ENCODE measurements at places on chromosomes 4 and X. TPM values are rescaled to one million over a fixed set of nuclear protein-coding genes. Genes with fewer than 3 reads are reported as not detected.

- no peak for DNase-seq
These were observed 102.0 kb downstream of the ARSF start for GRCh38 chrX:3143043-3143799.

DNA sequence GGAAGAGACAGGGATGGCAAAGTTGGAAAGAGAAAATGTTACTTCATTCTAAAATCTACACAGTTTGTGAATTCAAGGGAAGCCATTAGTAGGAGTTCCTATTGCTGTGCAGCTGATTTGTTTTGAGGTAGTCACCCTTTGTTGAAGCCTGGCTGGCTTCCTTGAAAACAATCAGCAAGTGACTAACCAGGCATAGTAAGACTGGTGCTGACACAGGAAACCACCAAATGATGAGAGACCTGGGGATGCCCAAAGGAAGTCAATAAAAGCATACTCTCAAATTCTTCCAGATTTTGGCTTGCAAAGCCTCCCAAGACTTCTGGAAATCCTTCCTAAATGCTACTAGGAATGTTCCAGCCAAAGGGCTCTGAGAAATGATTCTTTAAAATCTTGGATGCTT lies 23.9 kb upstream of the PRDM8 start:
- no peak for DNase-seq

GRCh38 chr4:74487771-74488170 lies 42.8 kb downstream of the AREG start:
- DNase-seq = no peak

DNA sequence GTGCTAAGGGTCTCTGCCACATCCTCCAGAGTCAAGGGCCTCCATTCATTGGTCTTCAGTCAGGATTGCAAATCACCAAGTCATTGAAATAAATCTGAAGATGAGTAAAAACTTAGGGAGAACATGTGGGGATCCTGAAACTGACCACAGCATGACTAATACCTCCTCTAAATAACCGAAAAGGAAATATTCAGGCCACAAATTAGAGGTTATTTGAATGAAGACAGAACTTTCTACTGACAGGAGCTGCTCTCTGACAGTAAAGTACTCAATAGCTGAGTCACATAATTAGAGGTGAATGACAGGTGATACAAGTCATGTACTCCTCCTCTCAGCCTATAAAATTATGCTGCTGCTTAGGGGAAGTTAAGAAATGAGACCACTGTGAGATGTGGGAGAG lies 240.2 kb upstream of the F9 start:
- no peak for DNase-seq

- no peak for DNase-seq
These were observed 171.2 kb downstream of the PPP3CA start for GRCh38 chr4:101175896-101176676.

DNA sequence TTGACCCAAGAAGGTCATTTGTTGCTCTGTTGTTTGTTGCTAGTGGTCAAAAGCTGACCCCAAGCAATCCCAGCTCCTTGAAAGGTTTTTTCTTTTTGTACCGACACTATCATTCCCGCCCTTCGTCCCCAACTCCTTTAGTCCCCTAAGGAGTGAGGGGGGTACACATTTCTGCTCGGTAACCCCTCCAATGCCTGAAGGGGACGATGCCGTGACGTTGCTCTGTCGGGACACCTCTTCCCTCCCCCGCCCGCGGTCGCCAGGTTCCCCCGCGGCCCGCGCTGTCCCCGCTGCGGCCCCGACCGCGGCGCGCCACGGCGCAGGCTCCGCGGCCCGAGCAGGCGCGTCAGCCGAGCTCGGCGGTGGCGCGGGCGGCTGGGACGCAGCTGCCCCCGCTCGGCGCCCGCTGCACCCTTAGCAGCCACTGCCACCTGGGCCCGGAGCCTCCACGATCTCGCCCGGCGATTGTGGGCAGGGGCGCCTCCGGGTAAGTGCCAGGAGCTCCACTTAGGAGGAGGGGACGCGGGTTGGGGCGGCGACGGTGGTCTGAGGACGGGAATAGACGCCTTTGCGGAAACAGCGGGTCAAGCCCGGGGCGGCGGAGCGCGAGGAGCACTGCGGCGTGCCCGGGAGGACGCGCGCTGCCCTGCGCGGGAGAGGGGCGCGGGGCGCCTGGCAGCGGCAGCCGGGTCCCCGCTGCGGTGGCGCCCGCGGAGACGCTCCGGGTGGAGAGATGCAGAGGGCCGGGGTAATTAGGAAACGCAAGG lies at the start of gene GLRB:
GLRB (plus strand) TSS at position 340 of the 767 bp plus-strand sequence. CDS start 1,875 bp downstream, outside the sequence.
- no peak for DNase-seq

DNA sequence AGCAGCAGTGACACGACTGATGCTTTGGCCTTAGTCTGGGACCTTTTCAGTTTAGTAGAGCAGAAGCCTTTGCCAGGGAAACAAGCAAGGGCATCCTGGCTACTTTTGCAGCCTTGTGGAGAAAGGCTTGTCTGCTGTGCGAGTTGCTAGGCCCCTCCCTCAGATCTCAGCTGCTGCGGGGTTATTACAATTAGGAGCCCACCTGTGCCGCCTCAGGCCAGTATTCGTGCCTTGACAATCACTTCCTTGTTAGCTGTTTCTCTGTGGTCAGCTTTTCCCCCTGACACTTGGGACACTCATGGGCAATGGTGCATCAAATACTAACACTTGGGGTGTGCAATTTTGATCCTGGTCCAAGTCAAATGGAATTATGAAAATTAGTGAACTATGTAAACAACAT lies 67.9 kb downstream of the SH2D1A start:
- no peak for DNase-seq

- DNase-seq = no peak
These were observed 125.6 kb downstream of the CDS1 start for GRCh38 chr4:84708406-84709135.

GRCh38 chr4:154466336-154466735 lies 25.3 kb downstream of the DCHS2 start:
- no peak for DNase-seq

DNA sequence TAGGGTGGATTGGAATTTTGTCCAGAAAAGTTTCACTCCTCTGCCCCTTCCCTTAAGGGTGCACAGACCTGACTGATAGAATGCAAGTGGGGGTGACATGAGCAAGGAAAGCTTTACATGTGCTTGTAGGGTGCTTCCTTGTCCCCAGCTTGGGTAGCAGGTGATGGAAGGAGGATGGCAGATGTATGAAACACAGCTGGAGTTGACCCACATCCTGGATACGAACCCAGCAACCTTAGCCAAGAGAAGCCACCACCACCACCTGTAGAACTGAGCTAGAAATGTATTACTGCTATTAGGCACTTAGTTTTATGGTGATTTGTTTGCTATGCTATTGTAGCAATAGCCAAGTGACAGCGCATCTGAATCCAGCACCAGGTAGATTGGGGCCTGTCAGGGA lies 227.4 kb downstream of the HS3ST1 start:
- DNase-seq = no peak

DNA sequence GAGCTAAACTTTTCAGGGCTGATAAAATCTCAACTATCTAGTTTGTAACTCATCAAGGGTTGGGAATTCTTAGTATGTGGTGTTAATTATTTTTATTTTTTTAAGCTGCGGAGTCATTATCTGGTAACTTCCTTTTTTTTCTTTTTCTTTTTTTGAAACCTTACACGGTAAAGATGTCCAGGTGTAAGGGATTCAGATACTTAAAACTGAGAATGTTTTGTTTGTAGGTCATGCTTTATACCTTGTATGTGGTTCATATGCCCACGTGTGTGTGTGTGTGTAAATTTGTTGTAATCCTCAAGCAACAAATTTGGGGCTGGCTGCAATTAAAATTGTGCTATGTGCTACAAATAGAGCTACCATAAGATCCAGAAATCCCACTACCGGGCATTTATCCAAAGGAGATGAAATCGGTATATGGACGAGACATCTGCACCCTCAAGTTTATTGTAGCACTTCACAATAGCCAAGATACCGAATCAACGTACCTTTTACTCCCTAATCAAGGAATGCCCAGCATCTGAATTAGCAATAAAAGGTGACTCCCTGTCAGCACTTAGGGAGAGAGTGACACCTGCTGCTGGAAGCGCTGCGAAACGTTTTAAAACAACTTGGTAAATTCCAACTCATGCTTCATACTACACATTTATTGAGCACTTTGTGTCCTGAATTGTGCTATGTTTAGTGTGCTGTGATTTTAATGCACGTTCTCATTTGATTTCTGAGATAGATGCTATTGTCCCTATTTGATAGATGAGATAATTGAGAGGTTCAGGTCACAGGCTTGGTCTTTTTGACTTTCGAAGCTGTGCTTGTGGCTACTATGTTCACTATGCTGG lies 16.1 kb downstream of the MSMO1 start:
- DNase-seq = no peak

GRCh38 chrX:57422289-57422688 lies 135.8 kb downstream of the FAAH2 start:
- DNase-seq = no peak

DNA sequence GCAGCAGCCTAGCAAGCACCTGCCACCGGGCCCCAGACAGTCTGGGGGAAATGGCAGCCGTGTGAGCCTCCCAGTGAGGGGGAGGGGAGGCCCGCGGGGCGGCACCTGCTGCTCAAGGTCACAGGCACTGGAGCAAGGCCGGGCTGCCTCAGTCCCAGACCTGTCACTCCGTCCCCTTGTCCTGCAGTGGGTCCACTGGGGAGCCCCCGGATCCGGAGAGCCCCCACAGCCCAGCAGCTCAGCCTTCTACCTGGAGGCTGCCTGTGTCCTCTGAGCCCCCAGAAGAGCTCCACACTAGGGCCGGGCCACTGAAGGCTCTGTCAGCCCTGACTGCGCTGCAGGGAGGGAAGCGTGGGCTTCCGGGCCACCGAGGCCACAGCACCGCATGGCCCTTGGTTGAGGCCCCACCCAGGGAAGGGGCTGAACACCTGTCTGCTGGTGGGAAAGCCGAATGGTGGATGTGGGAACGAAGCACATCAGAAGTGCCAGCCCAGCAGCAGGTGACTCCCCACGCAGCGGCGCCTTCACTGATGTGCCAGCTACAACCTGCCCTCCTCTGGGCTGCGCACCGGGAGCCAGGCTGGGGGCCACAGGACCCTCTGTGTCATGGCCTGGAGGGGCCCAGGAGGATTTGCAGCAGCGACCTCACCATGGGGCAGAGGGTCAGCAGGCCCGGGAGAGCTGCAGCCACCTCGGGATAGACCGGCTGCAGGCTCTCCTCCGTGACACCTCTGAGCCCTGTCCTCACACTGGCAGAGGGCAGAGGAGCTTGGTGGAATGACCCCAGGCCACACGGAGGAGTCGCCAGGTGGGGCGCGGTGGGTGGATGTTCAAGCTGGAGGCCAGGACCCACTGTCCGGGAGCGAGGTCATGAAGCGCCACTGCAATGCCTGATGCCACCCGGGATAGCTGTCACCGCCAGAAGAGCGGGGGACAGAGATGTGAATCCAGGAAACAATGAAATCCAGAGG lies 35.0 kb upstream of the MXD4 start:
- DNase-seq = no peak

DNA sequence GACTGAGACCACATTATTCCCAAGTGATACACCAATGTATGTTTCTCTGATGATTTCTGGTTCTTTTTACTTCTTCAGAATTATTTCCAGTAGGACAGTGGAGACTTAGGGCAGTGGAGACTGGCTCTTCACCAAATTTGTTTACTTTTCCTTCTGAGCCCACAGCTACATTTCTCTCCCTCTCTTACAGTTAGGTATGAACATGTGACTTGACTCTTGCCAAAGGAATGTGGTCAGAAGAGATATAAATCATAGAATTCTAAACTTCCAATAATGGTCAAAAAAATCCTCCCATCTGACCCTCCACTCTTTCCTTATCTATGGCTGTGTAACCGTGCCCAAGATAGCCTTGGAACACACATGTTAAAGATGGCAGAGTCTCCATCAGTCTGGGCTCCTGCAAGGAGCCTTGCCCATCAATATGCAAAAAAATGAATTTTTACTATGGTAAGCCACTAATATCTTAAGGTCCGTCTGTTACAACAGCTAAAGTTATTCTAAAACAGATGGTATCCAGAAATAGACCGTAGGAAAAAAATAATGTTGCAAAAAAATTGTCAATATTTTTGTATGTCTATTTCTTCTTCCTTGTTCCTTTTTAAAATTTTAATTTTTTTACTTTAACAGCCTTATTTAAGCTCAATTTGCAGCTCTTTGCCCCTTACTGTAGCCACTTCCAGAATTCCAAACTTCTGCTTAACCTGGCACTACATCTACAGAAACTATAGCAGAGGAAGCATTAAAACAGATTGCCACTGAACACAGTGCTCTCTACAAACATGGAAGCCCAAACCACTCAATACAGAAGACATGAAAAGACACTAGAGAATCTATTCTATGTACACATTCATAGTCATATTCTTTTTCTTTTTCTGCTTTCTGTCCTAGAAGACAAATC lies 260.7 kb downstream of the COL25A1 start:
- DNase-seq = no peak

GRCh38 chr4:139777757-139778156 lies 112.1 kb downstream of the MGST2 start:
- no peak for DNase-seq

DNA sequence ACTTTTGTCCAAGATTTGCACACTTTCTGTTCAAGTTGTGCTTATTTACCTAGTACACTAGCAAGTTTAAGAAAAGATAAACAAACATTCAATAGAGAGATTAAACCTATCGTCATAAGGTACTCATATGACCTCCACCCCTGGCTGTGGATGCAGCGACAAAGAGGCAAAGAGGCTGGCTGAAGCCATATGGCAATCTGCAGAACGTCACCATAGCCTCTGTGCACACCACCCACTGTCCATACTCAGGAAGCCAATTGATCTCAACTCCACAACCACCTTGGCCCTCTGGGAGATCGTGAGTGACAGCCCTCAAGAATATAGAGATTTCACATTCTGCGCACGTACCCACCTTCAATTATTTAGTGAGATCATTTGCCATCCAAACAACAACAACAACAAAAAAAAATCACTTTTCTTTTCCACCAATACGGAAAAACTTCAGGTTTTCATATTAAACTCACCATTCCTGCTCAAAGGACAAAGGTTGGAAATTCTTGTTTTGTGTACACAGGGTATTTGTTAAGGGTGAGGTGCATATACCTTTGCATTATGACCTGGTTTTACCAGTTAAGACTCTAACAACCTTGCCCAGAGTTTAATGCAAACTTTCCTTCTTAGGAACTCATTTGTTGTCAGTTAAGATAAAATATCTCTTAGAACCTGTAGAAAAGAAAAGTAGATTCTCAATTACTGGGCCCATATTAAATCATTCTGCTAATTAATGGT lies 243.0 kb upstream of the FSTL5 start:
- no peak for DNase-seq

- no peak for DNase-seq
These were observed 8.2 kb downstream of the SLC25A4 start for GRCh38 chr4:185151296-185151695.

GRCh38 chr4:110033355-110034025 lies 120.8 kb downstream of the EGF start:
- no peak for DNase-seq

Gene RBM46
- not detected for total RNA-seq

Gene GPR34
- 10.0 TPM for total RNA-seq

Gene GRIA3
- total RNA-seq = 0.73 TPM

Gene HDX
- total RNA-seq = 0.87 TPM

Gene MAOB
- 126 TPM for total RNA-seq

Gene CCDC160
- not detected for total RNA-seq

Gene ATP7A
- 5.4 TPM for total RNA-seq

Gene GUCY1A1
- 88.4 TPM for total RNA-seq

Gene PCGF3
- 21.7 TPM for total RNA-seq

Gene PSMD10
- total RNA-seq = 19.0 TPM

Gene TLR2
- 4.4 TPM for total RNA-seq

Gene ARR3
- total RNA-seq = not detected

Gene TENM3
- total RNA-seq = 2.9 TPM

Gene DAPP1
- total RNA-seq = 0.73 TPM

Gene SPACA5B
- total RNA-seq = not detected

Gene HTRA3
- total RNA-seq = 131 TPM

Gene NEXMIF
- total RNA-seq = 0.22 TPM

Gene NLGN3
- total RNA-seq = 0.49 TPM

Gene ADAM29
- total RNA-seq = not detected

Gene CXorf49
- not detected for total RNA-seq

Data from Right ventricle myocardium inferior (tissue), 1 donor.